ENCODE measurements at places on chromosomes 6 and 20.
A peak's percentile ranks its signal among the peaks of the same experiment; 100 is the strongest.

GRCh38 chr6:146590492-146590891 lies 8.3 kb upstream of the ADGB start:
- no peak for DNase-seq

DNA sequence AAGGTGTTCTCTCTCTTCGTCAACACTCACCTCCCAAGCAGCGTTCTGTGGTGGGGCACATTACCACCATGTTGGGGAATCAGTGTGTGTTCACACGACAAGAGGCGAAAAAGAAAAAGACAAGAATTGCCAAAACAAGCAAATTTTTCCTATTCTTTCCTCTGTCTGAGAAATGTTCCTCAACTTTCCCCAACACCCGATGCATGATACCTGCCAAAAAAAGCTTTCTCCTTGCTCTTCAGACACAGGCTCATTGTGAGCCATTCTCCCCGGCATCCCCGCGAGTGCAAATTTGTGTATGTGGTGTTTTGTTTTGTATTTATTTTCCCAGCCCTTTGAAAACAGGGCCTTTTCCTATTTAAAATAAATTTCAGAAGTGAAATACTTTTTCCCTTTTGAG lies 100.9 kb downstream of the JAG1 start:
- no peak for DNase-seq

- peak; percentile 58 for DNase-seq
These were observed 8.3 kb downstream of the IFNGR1 start for GRCh38 chr6:137210903-137211302.

GRCh38 chr6:110643175-110643574 lies 166.8 kb upstream of the SLC22A16 start:
- no peak for DNase-seq

- peak; percentile 64 for DNase-seq
These were observed 11.4 kb downstream of the IYD start for GRCh38 chr6:150380256-150380655.

GRCh38 chr6:53828966-53829697 lies 34.3 kb downstream of the LRRC1 start:
- DNase-seq, result no peak

- no peak for DNase-seq
These were observed 293.0 kb downstream of the KIF16B start for GRCh38 chr20:16280219-16280618.

- DNase-seq, result peak; percentile 84
These were observed 233.7 kb downstream of the IBTK start for GRCh38 chr6:82013561-82014530.

GRCh38 chr20:35318502-35319157 lies 26.4 kb upstream of the FAM83C start:
- peak; percentile 31 for DNase-seq

DNA sequence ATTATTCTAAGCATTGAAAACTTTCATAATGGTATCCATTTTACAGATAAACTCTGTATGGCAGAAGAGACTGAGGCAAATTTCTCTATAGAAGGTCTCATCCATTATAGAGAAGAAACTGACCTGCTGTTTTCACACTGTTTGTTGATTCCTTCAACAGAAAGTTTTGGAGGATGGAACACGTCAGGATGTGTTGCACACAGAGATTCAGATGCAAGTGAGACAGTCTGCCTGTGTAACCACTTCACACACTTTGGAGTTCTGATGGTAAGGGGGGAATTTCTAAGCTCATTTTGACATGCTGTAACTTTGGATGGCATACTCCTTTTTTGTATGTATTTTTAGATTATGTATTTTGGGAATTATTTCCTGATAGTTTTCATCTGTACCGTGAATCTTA lies 109.3 kb downstream of the ADGRG6 start:
- no peak for DNase-seq

DNA sequence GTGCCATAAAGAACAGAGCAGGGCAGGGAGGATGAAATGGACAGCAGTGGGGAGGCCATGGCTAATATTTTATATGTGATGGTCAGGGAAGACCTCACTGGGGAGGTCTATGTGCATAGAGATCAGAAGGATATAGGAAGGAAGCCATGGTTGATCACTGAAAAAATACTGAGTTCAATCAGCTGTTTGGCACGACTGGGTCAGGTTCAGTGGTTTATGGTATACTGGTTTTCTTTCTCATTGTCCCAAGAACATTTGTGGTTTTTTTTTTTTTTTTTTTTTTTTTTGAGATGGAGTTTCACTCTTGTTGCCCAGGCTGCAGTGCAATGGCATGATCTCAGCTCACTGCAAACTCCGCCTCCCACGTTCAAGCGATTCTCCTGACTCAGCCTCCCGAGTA lies 78.3 kb upstream of the TIAM2 start:
- DNase-seq, result no peak

DNA sequence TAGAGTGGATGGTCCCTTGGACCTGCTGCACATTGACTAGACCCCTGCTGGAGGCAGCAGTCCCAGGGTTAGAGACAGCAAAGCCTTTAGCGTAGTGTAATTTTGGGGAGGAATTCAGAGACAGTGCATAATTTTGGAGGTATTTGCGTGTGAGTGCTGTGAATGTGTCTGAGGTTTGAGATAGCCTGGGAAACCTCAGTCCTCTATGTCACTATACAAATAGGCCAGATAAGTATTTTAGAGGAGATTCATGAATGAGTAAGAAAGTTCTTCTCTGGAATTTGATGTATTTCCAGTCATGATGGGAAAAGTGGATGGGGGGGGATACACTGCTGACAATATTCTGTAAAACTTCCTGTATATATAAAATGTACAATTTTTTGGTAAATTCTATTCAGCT lies 25.8 kb upstream of the MTRF1L start:
- DNase-seq, result no peak

GRCh38 chr6:142162780-142163179 lies 15.7 kb downstream of the VTA1 start:
- DNase-seq, result no peak

DNA sequence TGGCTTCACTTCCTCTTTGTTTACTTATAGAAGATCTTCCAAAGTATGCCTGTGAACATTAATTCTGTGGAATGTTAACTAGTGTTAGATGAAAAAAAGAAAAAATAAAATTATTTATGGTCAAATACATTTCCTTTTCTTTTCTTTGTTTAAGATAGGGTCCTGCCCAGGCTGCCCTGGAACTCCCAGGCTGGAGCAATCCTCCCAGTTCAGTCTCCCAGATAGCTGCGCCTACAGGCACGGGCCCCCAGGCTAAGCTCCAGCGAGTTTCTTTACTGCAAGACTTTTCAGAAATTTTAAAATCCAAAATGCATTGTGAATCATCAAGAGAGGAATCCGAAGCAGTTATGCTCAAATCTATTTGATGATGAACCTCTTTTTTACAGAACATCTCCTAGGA lies 39.3 kb upstream of the IL20RA start:
- DNase-seq, result no peak

DNA sequence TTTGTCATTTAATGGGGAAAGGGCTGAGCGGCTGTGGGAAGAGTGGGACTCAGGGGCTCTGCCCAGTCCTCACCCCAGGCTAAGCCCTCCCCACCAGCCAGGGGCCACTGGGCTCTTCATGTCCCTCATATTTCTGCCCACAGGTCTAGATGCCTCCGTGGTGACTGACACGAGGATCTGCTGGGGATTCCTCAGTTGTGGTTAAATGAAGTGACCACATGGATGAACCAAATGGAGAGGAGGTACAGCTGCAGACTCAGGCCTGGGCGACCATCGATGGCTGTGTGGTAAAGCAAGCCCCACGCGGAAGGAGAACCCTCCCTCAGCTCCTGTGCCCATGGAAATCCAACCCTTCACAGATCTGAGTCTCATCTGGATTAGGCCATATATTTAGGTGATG lies 29.4 kb downstream of the RAET1L start:
- DNase-seq, result no peak

- DNase-seq, result no peak
These were observed 118.0 kb upstream of the CD93 start for GRCh38 chr20:23203951-23204730.

GRCh38 chr6:167807756-167808155 lies 19.0 kb upstream of the AFDN start:
- DNase-seq, result no peak

GRCh38 chr6:69948479-69949114 lies 82.2 kb downstream of the COL19A1 start:
- DNase-seq, result no peak

DNA sequence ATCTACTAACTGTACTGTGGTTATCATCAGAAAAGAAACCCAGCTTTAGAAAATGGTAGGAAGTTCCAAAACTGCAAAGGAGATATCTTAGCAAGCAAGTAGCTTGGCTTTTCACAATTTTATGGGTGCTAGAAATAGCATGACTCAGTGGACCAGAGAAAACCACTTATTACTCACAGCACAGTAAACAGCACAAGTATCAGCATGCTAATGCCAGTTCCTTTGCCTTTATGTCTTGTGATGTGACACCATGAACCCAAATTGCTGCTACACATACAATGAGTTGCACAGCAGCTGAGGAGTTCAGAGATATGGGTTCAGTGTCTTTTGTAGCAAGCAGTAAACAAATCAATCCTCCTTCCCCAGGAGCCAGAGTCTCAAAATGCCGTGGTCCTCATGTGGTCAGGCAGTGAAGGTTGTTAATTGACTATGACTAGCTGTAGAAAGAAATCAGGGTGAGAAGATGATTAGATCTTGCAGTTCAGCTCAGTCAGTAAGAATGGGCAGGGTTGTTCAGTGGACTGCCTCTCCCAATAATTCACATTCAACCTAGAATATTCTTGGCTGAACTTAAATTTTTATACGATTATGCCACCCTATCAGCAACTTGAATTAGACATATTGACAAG lies 73.3 kb downstream of the OPRM1 start:
- DNase-seq, result no peak

- no peak for DNase-seq
These were observed 40.9 kb downstream of the LY86 start for GRCh38 chr6:6629402-6629801.

GRCh38 chr6:10144772-10145171 lies 270.1 kb downstream of the TFAP2A start:
- no peak for DNase-seq

DNA sequence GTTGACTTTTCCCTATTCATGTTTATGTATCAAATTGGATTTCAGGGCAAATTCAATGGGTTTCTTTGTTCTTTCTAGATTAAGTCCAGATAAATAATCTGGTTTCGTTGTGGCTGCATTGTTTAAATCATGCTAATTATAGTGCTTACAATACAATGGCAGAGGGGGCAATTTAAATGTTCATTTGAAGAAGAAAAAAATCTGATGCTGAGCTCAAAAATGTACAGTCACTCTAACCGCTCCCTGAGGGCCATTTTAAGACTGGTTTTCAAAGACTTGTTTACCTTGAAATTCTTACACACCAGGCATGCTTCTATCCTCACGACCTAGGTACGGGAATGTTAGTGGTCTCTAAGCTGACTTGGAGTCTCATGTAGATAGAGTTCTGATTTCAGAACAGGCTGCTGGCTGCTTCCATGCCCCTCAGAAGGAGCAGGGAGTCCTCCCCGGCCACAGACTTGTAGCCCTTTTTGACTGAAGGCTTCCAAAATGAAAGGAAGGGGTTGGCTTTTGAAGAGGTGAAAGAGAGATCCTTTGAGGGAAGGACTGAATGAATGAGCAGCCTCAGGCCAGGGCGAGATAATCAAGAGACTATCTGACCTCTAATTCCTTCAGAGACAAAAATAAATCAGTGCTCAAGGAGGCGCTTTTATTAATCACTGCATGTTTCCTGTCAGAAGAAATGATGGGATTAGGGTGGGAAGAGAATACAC lies 86.1 kb upstream of the ZNF217 start:
- DNase-seq, result no peak

- no peak for DNase-seq
These were observed 75.2 kb upstream of the CDH4 start for GRCh38 chr20:61176874-61177273.

DNA sequence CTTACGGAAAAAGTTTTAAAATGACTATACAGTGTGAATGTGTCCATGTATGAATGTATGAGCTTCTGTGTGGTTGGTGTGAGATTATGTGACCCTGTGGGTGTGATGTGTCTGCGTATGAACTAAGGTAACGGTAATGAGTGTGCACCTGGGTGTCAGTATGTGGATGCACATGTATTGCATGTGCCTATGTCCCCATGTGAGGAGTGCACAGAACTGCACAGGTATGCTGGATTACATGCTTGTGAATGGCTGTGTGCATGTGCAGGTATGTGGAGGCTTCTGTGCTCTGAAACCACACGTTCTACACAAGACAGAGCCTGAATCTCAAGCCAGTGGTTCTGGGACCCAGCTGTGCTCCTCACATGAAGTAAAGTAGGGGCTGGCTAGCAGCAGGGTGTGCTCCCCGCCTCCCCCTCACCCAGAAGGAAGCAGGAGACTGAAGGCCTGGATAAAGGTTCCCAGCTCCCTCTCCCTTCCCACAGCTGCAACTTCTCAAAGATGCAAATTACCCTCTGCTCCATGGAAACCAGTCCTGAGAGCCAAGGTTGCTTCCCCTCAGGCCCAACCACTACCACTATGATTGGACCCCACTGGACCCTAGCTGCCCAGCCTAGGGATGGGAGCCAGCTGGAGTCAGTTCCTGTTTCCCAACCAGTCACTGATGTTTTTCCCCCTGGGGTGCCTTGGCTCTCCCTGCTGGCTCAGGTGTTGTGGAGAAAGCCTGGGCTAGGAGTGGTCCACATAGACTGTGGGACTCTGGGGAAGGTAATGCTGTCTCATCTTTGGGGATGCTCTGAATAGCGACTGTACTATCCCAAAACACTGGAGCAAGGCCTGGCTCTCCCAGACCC lies 24.8 kb upstream of the SPDEF start:
- no peak for DNase-seq

DNA sequence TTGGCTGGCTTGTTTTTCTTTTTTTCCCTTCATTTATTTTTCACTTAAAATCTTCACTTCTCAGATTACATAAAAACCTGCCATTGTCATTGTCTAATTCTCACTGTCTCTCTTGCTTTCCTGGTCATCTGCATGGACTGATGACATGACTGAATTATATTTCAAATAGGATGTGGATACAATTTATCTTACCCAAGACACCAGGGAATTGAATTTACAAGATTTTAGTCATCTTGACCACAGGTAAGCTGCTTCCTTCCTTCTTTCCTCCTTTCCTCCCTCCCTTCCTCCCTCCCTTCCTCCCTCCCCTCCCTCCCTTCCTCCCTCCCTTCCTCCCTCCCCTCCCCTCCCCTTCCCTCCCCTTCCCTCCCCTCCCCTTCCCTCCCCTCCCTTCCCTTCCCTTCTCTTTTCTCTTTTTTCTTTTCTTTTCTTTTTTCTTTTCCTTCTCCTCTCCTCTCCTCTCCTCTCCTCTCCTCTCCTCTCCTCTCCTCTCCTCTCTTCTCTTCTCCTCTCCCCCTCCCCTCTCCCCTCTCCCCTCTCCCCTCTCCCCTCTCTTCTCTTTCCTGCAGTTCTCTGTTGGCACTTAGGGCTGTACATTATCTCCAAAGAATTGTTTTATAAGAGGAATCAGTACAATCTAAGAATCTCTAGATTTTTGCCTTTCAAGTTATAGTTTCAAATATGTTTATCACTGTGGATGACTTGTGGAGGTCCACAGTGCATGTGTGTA lies 171.5 kb downstream of the CARMIL1 start:
- DNase-seq, result no peak

GRCh38 chr6:57262488-57262887 lies 40.4 kb upstream of the RAB23 start:
- peak; percentile 84 for DNase-seq

- DNase-seq, result no peak
These were observed 7.5 kb upstream of the GGTLC1 start for GRCh38 chr20:23995905-23996666.

All from fibroblast of gingiva (primary cell).